ENCODE measurements at places on chromosomes 11 and 22. TPM values are rescaled to one million over a fixed set of nuclear protein-coding genes. Genes with fewer than 3 reads are reported as not detected.

The KCNC1 gene
- not detected for total RNA-seq

The NAALAD2 gene
- total RNA-seq, result not detected

The TRIM29 gene
- 2.3 TPM for total RNA-seq

The PRDX5 gene
- 125 TPM for total RNA-seq

The SAA4 gene
- not detected for total RNA-seq

The BDNF gene
- under 0.01 TPM for total RNA-seq

The IL17RA gene
- 19.1 TPM for total RNA-seq

The OR52E8 gene
- total RNA-seq, result not detected

The SHANK3 gene
- total RNA-seq, result 31.2 TPM

The TSPAN18 gene
- 12.9 TPM for total RNA-seq

The DTX4 gene
- 19.7 TPM for total RNA-seq

The RIBC2 gene
- not detected for total RNA-seq

The BATF2 gene
- 2.9 TPM for total RNA-seq

The SGSM1 gene
- total RNA-seq, result 1.3 TPM
